ENCODE measurements at places on chromosomes 16 and 17. TPM values are rescaled to one million over a fixed set of nuclear protein-coding genes. Genes with fewer than 3 reads are reported as not detected.

Gene AURKB
- total RNA-seq = not detected

Gene KRT25
- total RNA-seq = not detected

Gene TNRC6C
- total RNA-seq = 13.5 TPM

Gene IKZF3
- 0.78 TPM for total RNA-seq

Gene PLD6
- total RNA-seq = 3.6 TPM

Gene CD79B
- not detected for total RNA-seq

Gene XYLT2
- total RNA-seq = 31.3 TPM

Gene SPATA22
- total RNA-seq = not detected

Gene KRT34
- total RNA-seq = not detected

Gene ERI2
- total RNA-seq = 13.2 TPM

Gene REXO5
- 3.6 TPM for total RNA-seq

Gene CA7
- not detected for total RNA-seq

Gene KRT20
- not detected for total RNA-seq

Gene KRTAP4-3
- total RNA-seq = not detected

Gene CDH16
- not detected for total RNA-seq

Gene ARHGDIG
- total RNA-seq = 102 TPM

Gene ALOX12
- total RNA-seq = not detected

Gene TBC1D3L
- total RNA-seq = 13.7 TPM

Gene CHST5
- total RNA-seq = not detected

Gene TBC1D3H
- not detected for total RNA-seq

Gene SLC13A2
- not detected for total RNA-seq

Gene OR1A1
- total RNA-seq = not detected

Gene MMP2
- total RNA-seq = 76.0 TPM

Gene ALDOC
- total RNA-seq = 25.1 TPM

Gene OMG
- not detected for total RNA-seq

Gene OR4D1
- not detected for total RNA-seq

Gene KRTAP1-1
- total RNA-seq = not detected

Gene APOH
- 5.4 TPM for total RNA-seq

Gene TRPV3
- not detected for total RNA-seq

Gene SLC12A3
- total RNA-seq = not detected

Gene MKS1
- 15.0 TPM for total RNA-seq

Gene SGCA
- 1.3 TPM for total RNA-seq

Gene AHSP
- total RNA-seq = not detected

Gene MARVELD3
- total RNA-seq = 14.5 TPM

Gene CNGB1
- total RNA-seq = not detected
